ENCODE measurements at places on chromosomes 7 and 10.
A peak's percentile ranks its signal among the peaks of the same experiment; 100 is the strongest.

DNA sequence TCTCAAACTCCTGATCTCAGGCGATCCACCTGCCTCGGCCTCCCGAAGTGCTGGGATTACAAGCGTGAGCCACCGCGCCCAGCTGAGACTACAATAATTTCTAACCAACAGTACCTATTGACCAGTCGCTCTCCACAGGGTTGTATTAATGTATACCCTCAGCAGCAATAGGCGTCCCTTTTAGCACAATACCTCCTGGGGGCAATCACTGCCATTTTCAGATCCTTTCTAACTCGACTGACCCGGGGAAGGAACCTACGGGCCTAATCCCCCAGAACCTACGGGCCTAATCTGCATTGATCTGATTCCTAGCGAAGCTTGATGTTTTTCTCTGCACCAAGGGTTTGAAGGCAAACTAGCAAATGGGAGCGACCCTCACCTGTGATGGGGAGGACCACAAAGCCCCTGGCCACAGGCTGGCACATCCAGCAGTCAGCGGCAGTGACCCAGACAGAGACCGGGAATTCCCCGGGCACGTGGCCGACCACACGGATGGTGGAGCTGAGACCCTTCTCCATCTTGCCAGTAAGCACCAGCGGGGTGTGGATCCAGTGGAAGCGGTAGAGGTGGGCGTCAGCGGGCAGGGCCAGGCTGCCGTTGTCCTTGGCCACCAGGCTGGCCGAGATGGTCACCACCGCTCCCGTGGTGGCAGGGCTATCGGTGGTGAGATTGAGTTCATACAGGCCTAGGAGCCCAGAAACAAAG is 6.9 kb downstream of the TMEM130 start:
- DNase-seq: no peak

DNA sequence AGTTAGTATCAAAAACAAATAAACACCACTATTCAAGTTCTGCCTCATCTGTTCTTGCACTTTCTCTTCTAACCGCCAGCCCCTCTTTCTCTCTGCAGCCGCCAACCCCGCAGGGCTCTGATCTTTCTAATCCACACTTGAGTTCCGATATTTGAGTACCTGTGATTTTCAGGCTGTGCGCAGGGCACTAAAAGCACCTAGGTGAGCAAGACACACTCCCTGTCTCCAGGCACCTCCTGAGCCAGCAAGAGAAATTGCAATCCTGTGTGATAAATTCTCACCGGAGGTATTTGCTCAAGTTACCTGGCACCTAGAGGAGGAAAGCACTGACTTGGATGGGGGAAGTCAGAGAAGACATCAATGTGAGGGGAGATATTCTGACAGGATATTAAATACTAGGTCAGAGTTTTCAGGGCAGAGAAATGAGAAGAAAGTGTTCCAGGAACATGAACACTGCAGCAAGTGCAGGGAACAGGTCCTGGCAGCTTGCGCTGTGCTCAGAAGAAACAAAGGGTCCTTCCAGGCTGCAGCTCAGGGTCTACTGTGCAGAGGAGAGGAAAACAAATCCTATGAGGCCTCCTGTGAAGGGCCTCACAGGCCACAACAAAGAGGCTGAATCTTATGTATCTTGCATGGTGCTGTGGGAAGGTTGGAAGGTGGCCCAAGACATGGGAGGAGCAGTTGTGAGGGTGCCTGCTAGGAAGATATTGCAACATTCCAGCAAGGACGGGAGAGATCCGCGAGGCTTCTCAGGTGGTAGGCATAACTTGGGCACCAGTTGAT is 568.7 kb upstream of the MGMT start:
- no peak for DNase-seq

DNA sequence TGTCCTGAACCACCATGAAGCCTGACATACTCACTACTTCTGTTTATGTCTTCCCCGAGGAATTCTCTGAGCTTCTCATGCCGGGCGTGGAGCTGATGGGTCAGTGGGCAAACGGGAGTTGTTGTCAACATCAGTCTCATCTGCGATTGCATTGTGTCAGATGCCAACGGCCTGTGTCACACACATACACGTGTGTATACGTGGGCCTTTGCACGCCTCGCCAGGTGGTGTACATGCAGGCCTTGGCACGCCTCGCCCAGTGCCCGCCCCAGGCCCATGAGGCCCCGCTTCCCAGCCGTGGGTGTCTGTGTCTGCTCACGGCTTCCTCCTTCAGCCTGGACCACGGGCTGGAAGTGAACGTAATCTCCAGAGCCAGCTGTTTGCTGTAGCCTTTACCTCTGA is 7.5 kb upstream of the CSGALNACT2 start:
- no peak for DNase-seq

- no peak for DNase-seq
Measured at GRCh38 chr10:105964009-105964408, 1200.5 kb downstream of the SORCS1 start.

DNA sequence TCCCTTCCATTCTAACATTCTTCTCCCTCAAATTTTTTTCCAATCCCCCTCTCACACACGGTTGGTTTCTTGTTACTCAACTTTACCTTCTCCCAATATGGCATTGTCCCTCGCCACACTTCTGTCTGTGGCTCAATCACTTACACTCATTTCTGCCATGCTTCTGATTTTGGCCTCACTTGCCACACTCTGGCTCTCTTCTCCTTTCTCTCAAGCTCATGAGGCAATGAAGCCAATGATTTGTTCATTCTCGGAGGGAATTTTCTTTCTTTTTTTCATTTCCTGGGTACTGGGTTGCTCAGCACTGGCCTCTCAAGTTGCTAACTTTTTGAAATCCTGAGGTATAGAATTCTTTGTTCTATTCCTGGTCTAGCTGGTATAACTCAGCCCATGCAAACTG is 4.0 kb upstream of the MYOZ1 start:
- DNase-seq: no peak

- DNase-seq: no peak
Measured at GRCh38 chr10:30752481-30752881, 122.9 kb upstream of the LYZL2 start.

GRCh38 chr10:111113238-111113960 is 36.6 kb downstream of the ADRA2A start:
- DNase-seq: peak; percentile 36

GRCh38 chr10:28326516-28327490 is 23.9 kb upstream of the MPP7 start:
- peak; percentile 65 for DNase-seq

- no peak for DNase-seq
Measured at GRCh38 chr10:14409247-14409646, 78.5 kb upstream of the FRMD4A start.

- DNase-seq: no peak
Measured at GRCh38 chr10:122349758-122350369, 24.6 kb upstream of the PLEKHA1 start.

- no peak for DNase-seq
Measured at GRCh38 chr10:71691405-71691804, 28.2 kb downstream of the C10orf105 start.

GRCh38 chr10:11608159-11609013 is 3.1 kb downstream of the USP6NL start:
- no peak for DNase-seq

DNA sequence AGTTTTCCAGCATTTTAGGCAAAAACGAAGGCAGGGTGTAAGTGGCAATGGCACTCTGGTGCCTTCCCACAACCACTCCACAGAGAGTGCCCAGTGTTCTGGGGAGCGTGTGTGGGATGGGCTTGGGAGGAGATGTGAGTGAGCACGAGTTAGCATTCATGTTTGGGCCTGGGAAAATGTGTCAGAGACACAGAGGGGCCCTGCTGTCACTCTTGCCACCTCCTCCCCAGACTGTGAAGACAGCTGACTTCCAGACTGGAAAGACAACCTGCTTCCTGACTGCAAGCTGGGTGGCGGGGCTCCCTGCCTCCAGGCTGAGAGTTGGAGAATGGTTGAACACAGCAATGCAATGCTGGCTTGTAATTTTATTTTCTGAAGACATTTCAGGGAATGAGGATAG is 454.5 kb upstream of the ZMIZ1 start:
- DNase-seq: peak; percentile 28

DNA sequence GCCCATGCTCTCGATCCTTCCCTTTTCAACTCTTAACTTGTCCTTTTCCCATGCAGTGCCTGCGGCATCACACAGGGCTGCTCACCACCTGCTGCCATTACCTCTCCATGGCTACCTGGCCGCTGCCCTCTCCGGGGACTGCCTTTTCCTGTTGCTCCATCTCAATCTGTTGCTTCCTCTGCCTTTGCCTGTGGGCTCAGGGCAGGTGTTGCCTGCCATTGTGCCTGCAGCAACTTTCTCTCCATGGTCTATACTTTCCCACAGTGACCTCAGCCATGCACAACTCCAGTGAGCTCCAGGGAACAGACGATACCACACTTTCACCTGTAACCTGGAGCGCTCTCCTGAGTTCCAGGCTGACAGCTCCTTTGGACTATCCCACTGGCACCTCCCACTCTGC is 3.2 kb downstream of the DNAJB12 start:
- no peak for DNase-seq

- DNase-seq: no peak
Measured at GRCh38 chr10:113099431-113100183, 149.6 kb downstream of the TCF7L2 start.

- DNase-seq: no peak
Measured at GRCh38 chr10:102639537-102639936, 4.7 kb upstream of the TRIM8 start.

DNA sequence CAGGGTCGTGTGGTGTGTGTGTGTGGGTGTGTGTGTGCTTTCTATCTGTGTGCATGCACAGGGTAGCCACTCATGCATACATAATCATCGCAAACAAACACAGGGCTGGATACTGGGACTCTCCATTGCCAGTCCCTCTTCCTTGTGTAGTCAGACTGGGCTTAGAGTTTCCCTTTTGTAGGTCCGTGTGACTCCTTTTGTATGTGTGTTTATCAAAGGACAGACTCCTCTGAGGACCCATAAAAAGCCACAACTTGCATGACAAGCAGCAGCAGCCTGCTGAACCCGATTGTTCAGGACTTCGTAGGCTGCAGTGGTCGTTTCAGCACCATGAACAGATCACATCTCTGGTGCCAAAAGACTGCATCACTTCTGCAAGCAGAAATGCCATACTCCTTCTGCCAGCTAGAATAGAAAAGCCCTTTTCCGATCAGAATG is 895 bp downstream of the VSTM2A start:
- DNase-seq: no peak

DNA sequence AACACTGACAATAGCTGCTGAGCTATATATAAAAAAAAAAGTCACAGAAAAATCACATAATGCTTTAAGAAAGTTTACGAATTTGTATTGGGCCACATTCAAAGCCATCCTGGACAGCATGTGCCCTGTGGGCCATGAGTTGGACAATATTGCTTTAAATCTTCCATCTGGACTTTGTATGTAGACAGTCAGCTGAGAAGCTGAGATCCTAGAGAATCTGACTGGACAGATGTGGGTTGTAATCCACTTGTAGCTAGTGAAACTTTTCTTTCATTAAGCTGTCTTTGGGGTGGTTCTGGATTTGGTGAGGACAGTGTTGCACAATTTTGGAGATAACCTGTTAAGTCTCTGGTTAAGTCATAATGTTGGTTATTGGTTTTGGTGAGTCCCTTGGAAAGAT is 824.5 kb downstream of the CCSER2 start:
- no peak for DNase-seq

GRCh38 chr7:54864663-54865062 is 105.7 kb upstream of the SEC61G start:
- no peak for DNase-seq

GRCh38 chr10:95706990-95707389 is 13.3 kb upstream of the TCTN3 start:
- no peak for DNase-seq

DNA sequence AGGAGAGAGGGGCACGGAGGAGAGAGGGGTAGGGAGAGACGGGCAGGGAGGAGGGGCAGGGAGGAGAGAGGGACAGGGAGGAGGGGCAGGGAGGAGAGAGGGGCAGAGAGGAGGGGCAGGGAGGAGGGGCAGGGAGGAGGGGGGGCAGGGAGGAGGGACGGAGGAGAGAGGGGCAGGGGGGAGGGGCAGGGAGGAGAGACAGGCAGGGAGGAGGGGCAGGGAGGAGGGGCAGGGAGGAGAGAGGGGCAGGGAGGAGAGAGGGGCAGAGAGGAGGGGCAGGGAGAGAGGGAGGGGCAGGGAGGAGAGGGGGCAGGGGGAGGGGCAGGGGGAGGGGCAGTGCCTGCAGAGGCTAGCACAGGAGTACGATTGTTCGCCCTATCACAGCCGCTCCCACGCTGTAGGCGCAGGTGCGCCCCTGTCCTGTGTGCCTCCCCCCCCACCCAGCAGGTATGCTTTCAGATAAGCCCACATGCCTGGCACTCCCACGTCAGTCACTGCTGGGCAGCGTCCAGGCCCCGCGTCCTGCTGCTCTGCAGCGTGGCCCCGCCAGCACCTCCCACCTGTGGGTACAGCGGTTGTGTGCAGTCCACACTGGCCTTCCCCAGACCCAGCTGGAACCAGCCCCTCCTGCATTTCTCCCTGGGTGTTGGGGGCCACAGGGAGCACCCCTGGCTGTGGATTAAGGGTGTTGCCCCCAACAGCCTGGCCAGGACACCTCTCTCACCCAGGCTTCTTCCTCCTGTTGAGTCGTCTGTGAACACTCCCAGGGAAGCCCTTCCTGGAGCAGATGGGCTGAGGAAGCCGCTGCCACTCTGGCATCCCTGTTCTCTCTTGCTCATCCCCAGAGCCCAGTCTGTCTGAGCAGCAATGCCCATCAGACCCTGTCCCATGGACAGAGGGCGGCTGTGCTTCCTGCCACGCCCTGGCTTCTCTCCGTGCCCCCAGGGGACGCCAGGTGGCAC is 10.8 kb downstream of the NKX6-2 start:
- DNase-seq: no peak

DNA sequence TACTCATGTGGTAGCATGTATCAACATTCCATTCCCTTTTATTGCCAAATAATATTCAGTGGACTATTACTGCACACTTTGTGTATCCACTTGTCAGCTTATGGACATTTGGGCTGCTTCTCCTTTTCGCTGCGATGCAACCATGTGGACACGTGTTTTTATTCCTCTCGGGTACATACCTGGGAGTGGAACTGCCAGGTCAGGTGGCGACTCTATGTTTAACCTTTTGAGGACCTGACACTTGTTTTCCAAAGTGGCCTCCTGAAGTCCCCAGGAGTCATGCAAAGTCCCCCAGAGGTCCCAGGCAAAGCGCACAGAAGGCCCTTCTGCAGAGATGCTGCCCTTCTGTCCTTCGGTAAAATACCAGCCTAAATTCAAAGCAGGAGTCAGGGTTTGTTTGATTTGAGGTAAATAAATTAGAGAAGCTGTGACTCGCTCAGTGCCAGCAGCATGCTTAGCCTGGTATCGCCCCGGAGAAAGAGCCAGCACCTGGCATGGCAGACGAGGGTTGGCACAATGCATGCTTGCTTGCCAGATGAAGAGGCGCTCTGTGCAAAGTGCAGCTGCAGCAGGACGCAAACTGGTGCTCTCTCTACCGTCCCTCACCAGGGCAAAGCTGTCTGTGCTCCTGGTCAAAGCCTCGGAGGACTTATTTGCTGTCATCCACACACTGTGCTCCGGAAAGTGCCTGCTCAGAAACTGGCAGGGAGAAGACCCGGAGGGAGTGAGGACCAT is 37.8 kb downstream of the HIPK2 start:
- DNase-seq: no peak

GRCh38 chr10:8104005-8104404 is 49.5 kb downstream of the GATA3 start:
- DNase-seq: no peak
